Mucosa of descending colon (tissue), 3 donors: ENCODE measurements at places on chromosomes 3 and 15. TPM values are rescaled to one million over a fixed set of nuclear protein-coding genes. Genes with fewer than 3 reads are reported as not detected.

The CMTM8 gene
- 8.4 TPM for total RNA-seq

The ARIH1 gene
- total RNA-seq, result 205 TPM

The PLIN1 gene
- total RNA-seq, result 5.2 TPM

The MORC1 gene
- not detected for total RNA-seq

The RBMS3 gene
- total RNA-seq, result 4.6 TPM

The HYKK gene
- 7.8 TPM for total RNA-seq

The SKOR1 gene
- total RNA-seq, result 0.58 TPM

The CA12 gene
- 645 TPM for total RNA-seq

The C3orf52 gene
- total RNA-seq, result 36.3 TPM

The GOLGA6A gene
- not detected for total RNA-seq

- no peak for DNase-seq
Measured at GRCh38 chr3:16400106-16400931, 113.2 kb downstream of the RFTN1 start.

DNA sequence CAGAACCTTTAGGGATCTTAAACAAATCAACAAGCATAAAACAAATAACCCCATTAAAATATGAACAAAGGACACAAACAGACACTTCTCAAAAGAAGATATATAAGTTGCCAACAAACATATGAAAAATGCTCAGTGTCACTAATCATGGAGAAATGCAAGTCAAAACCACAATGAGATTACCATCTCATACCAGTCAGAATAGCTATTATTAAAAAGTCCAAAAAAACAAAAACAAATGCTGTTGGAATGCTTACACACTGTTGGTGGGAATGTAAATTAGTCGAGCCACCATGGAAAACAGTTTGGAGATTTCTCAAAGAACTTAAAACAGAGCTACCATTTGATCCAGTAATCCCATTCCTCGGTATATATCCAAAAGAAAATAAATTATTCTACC, 423.6 kb downstream of the OTOL1 start:
- no peak for DNase-seq

- no peak for DNase-seq
Measured at GRCh38 chr3:46447228-46447985, 17.3 kb downstream of the LTF start.

DNA sequence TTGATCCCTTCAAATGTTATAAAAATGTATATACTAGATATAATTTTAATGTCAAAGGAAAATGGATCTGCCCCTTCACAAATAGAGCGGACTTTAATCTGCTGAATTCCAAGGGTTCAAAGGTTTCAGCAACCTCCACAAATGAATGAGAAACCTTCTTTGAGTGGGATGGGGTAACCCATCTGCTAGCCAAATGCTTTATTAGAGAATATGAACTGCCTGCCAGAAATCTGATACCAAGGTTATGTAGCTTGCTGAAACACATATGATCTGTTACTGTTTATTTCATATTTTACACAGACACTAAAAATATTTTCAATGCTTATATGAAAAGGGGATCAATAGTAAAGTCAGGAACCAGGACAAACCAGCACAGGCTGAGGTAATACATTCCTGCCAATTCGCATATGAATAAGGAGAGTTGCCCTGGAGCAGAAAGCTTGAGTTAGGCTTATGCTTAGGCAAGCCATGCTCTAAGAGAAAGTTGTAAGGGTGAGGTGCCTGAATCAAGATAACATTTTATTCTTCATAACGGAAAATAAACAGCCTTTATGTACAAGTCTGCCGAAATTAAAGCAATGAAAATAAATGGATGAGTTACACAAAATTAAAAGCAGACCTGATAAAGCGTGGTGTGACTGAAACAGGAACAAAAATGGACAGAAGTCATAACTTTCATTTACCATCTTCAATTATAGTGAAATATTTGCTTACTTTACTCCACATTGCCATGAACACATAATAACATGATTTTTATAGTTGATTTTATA, 26.5 kb downstream of the PLOD2 start:
- DNase-seq, result no peak

DNA sequence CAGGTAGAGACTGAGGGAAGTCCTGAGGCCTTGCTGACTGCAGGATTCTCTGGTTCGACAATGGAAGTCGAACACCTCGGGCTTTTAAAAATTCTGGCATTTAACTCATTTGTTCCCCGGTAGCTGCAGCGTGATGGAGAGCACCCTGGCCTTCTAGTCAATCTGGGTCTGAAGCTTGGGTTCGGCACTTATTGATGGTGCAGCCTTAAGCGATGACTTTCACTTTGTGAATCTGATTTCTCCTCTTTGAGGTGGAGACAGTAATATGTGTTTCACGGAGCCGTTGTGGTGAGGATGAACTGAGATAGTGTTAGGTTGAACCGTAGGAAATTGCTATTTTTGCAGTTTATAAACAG, 621 bp upstream of the PARP6 start:
- DNase-seq, result no peak

- no peak for DNase-seq
Measured at GRCh38 chr3:111324645-111325044, 217.4 kb upstream of the CD96 start.

GRCh38 chr3:61857297-61857696, 295.9 kb downstream of the PTPRG start:
- no peak for DNase-seq

- no peak for DNase-seq
Measured at GRCh38 chr3:122245513-122246174, 62.2 kb downstream of the CASR start.

DNA sequence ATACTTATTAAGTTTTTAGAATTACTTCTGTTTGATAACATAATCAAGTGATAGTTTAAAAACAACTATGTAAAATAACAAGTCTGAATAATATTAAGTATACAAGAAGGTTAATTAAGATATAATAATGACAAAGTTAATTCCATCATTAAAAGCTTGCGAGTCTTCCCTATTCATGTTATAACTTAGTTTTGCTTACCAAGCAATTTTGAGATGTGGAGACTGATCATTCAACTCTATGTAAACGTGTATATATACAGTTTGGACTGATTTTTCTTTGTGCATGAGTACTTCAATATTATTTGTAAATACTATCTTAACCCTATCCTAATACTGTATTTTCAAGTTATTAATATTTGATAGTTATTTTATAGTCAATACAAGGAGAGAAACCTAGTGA, 870.9 kb downstream of the GBE1 start:
- no peak for DNase-seq

- DNase-seq, result no peak
Measured at GRCh38 chr3:117674321-117674720, 964.7 kb downstream of the TUSC7 start.

- DNase-seq, result no peak
Measured at GRCh38 chr15:22893881-22894280, 55.4 kb downstream of the NIPA2 start.

- no peak for DNase-seq
Measured at GRCh38 chr15:39936681-39937080, 2.8 kb downstream of the EIF2AK4 start.

DNA sequence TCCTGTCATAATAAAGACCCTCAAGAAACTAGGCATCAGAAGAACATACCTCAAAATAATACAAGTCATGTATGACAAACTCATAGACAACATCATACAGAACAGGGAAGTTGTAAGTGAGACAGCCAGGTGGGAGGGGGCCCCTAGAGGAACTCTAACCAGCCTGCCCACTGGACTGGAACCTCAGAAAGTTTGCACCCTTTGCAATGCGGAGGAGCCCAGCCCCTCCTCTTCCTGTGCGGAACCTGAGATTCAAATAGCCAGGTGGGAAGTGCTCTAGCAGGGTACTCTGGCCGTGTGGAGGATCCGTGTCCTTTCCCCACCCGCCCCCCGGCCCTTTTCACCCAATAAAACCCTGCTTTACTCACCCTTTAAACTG, 387.0 kb upstream of the CBLB start:
- DNase-seq, result peak; percentile 10

GRCh38 chr3:98513736-98514135, 9.0 kb downstream of the CLDND1 start:
- no peak for DNase-seq

- DNase-seq, result no peak
Measured at GRCh38 chr15:77631745-77632533, 773 bp downstream of the LINGO1 start.
